Endodermal cell (in vitro differentiated cells): ENCODE measurements at places on chromosomes 6 and 20. TPM values are rescaled to one million over a fixed set of nuclear protein-coding genes. Genes with fewer than 3 reads are reported as not detected.

The GTSF1L gene
- total RNA-seq: not detected in 2 replicates

The ZFP57 gene
- 0.56 and 0.59 TPM in 2 replicates for total RNA-seq

The POM121L2 gene
- 0.19 to 0.27 TPM (median 0.20 TPM) in 3 replicates for total RNA-seq

The PKIB gene
- total RNA-seq: 37.4 to 47.2 TPM (median 46.0 TPM) in 3 replicates

The WASF1 gene
- total RNA-seq: 31.1 to 37.1 TPM (median 31.8 TPM) in 3 replicates

The CPXM1 gene
- total RNA-seq: 74.7 and 80.1 TPM in 2 replicates

The BCAS1 gene
- total RNA-seq: 0.09 TPM in 1 of 3 replicates, not detected in the others

The TCP1 gene
- 119 to 246 TPM (median 224 TPM) in 3 replicates for total RNA-seq

DNA sequence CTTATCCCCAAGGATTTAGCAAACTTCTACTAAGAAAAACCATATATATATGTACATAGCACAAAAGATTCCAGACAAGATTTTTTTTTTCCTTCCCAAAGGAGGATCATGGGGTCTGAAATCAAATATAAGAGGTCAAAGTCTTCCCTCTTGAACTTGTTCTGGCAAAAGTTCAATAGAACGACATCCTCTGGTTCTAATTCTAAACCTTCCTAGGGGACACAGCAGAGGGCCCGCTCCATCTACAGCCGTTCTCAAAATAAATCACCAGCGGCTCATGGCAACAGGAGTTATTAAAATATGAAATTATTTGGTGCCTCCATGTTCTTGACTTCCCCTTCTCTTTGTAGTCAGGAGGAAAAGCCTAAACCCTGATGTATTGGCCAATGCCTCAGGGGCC is 29.0 kb downstream of the ANKRD60 start:
- no peaks in the 10 kb centered on the region for H3K27me3 ChIP-seq
- no peaks in the 10 kb centered on the region for H3K36me3 ChIP-seq

DNA sequence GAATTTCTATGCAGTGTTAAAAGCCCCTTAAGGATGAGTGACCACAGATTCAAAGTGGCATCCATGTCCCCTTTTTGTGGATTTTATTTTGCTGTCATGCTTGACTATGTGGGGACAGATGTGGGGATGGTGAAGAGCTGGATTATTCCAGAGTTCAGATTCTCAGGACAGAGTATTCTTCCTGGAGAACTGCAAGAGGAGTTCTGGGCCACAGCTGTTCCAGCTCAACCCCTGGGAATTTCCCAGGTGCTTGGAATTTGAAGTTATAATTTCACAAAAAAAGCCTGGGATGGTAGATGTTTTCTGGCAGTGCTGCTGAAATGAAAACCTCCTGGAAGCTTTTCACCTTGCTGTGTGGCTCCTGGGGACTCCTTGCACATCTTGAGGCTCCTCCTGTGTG is 671.8 kb upstream of the MARCKS start:
- no peaks in the 10 kb centered on the region for H3K4me1 ChIP-seq
- H3K4me3 ChIP-seq: no peak overlapping the region
- DNase-seq: no peak

GRCh38 chr6:105994118-105994590 is 92.0 kb upstream of the PRDM1 start:
- peak overlapping the region; percentile 94 for H3K4me3 ChIP-seq
- no peak overlapping the region for H3K27ac ChIP-seq
- peaks cover 7% of the 10 kb centered on the region for H3K27me3 ChIP-seq
- peaks cover 9% of the 10 kb centered on the region for H3K36me3 ChIP-seq

DNA sequence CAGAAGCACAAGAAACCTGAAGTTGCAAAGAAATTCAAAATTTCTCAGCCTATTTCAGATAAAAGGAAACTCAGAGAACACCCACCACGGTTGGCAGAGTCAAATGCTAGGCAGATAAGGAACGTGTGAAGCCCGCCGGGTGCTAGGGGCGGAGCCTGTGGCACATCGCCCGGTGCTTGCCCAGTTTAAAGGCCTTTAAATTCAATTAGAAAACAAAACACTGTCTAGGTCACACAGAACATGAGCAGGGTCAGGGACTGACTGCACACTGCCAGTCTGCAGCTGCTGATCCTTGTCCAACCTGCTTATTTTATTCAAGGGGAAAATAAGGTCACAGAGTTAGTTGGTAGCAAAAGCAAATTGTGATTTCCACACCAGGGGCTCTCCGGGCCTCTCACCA is 75.8 kb downstream of the PSMG4 start:
- peak; percentile 39 for DNase-seq
- no peak overlapping the region for H3K4me3 ChIP-seq
- no peaks in the 10 kb centered on the region for H3K36me3 ChIP-seq
- H3K27ac ChIP-seq: peak overlapping the region; percentile 31
- H3K27me3 ChIP-seq: no peaks in the 10 kb centered on the region

GRCh38 chr6:164013480-164014208 is 599.1 kb downstream of the QKI start:
- no peak overlapping the region for H3K4me3 ChIP-seq
- no peaks in the 10 kb centered on the region for H3K36me3 ChIP-seq
- H3K27ac ChIP-seq: no peak overlapping the region
- no peak for DNase-seq

GRCh38 chr6:111912904-111913303 is 39.7 kb upstream of the FYN start:
- DNase-seq: no peak
- no peaks in the 10 kb centered on the region for H3K4me1 ChIP-seq
- H3K27ac ChIP-seq: no peak overlapping the region
- no peaks in the 10 kb centered on the region for H3K27me3 ChIP-seq

- no peak overlapping the region for H3K27ac ChIP-seq
- H3K4me1 ChIP-seq: peaks cover 3% of the 10 kb centered on the region
- H3K36me3 ChIP-seq: no peaks in the 10 kb centered on the region
- DNase-seq: no peak
- no peak overlapping the region for H3K4me3 ChIP-seq
Observed at GRCh38 chr20:50815162-50815989, 20.5 kb downstream of the BCAS4 start.

DNA sequence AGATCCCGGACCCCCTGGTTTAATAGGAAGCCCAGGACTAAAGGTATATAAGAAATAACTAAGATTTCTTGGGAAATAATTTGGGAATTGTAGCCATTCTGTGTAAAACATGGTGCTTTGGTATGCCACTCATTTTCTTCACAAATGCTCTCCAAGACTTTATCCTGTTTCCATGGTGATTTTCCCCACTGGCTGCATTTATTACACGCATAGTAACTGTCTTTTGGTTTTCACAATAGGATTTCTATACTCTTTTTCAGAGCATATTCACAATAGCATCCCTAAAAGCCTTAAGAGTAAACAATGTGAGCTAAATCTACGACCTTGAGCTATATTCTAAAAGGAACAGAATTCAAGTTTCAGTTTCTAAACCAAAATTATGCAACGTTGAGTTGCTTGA is 160.8 kb downstream of the COL9A1 start:
- no peak overlapping the region for H3K4me3 ChIP-seq
- no peak overlapping the region for H3K27ac ChIP-seq
- no peaks in the 10 kb centered on the region for H3K27me3 ChIP-seq

GRCh38 chr20:34998331-34998950 is 42.8 kb downstream of the MYH7B start:
- no peak overlapping the region for H3K27ac ChIP-seq
- peaks cover 37% of the 10 kb centered on the region for H3K36me3 ChIP-seq
- DNase-seq: peak; percentile 82
- no peaks in the 10 kb centered on the region for H3K4me1 ChIP-seq

- no peaks in the 10 kb centered on the region for H3K27me3 ChIP-seq
- H3K4me1 ChIP-seq: no peaks in the 10 kb centered on the region
- H3K4me3 ChIP-seq: no peak overlapping the region
Observed at GRCh38 chr6:108432792-108433191, 127.9 kb upstream of the FOXO3 start.

DNA sequence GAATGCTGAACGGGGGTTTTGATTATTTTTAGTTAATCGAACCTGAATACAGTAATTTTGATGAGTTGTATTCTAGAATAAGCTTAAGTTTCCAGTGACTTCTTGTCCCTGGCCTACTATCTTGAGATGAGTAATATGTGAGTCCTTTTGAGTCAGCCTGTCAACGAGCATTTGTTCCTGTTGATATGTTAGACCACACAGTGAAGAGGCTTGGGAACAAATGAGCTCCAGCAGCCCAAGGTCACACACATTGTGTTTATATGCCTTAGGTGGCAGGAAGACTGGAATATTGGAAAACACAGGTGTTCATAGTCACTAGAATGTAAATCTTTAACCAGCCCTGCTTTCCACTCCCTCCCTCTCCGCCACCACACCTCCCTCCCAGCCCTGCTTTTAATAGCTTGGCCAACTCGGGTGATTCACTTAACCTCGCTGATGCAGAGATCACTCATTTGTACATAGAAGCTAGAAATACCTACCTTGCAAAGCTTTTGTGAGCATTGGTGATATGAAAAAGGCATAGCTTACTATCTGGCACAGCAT is 9.1 kb downstream of the SMPDL3A start:
- H3K36me3 ChIP-seq: no peaks in the 10 kb centered on the region
- DNase-seq: no peak
- peaks cover 2% of the 10 kb centered on the region for H3K4me1 ChIP-seq
- H3K27me3 ChIP-seq: no peaks in the 10 kb centered on the region

- H3K4me1 ChIP-seq: peaks cover 6% of the 10 kb centered on the region
- no peak for DNase-seq
- H3K36me3 ChIP-seq: no peaks in the 10 kb centered on the region
- H3K27ac ChIP-seq: no peak overlapping the region
- no peak overlapping the region for H3K4me3 ChIP-seq
- H3K27me3 ChIP-seq: no peaks in the 10 kb centered on the region
Observed at GRCh38 chr6:35042031-35042815, 98.9 kb downstream of the TCP11 start.

- H3K4me1 ChIP-seq: peaks cover 17% of the 10 kb centered on the region
- peak overlapping the region; percentile 64 for H3K4me3 ChIP-seq
- peak; percentile 80 for DNase-seq
- H3K36me3 ChIP-seq: no peaks in the 10 kb centered on the region
- H3K27me3 ChIP-seq: no peaks in the 10 kb centered on the region
- H3K27ac ChIP-seq: peak overlapping the region; percentile 83
Observed at GRCh38 chr6:144264270-144265060, 20.7 kb upstream of the UTRN start.

GRCh38 chr6:112795316-112795715 is 448.2 kb downstream of the RFPL4B start:
- H3K27me3 ChIP-seq: no peaks in the 10 kb centered on the region
- H3K36me3 ChIP-seq: no peaks in the 10 kb centered on the region
- no peaks in the 10 kb centered on the region for H3K4me1 ChIP-seq
- H3K4me3 ChIP-seq: no peak overlapping the region
- no peak for DNase-seq
- no peak overlapping the region for H3K27ac ChIP-seq

DNA sequence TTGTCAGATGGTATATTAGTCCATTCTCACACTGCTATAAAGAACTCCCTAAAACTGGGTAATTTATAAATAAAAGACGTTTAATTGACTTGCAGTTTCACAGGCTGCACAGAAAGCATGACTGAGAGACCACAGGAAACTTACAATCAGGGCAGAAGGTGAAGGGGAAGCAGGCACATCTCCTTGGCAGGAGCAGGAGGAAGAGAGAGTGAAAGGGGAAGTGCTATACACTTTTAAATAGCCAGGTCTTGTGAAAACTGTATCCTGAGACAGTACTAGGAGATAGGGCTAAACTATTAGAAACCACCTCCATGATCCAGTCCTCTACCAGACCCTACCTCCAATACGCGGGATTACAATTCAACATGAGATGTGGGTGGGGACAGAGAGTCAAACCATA is 193.9 kb upstream of the KCNG1 start:
- no peak overlapping the region for H3K27ac ChIP-seq
- H3K4me3 ChIP-seq: no peak overlapping the region
- no peaks in the 10 kb centered on the region for H3K27me3 ChIP-seq
- no peaks in the 10 kb centered on the region for H3K4me1 ChIP-seq

DNA sequence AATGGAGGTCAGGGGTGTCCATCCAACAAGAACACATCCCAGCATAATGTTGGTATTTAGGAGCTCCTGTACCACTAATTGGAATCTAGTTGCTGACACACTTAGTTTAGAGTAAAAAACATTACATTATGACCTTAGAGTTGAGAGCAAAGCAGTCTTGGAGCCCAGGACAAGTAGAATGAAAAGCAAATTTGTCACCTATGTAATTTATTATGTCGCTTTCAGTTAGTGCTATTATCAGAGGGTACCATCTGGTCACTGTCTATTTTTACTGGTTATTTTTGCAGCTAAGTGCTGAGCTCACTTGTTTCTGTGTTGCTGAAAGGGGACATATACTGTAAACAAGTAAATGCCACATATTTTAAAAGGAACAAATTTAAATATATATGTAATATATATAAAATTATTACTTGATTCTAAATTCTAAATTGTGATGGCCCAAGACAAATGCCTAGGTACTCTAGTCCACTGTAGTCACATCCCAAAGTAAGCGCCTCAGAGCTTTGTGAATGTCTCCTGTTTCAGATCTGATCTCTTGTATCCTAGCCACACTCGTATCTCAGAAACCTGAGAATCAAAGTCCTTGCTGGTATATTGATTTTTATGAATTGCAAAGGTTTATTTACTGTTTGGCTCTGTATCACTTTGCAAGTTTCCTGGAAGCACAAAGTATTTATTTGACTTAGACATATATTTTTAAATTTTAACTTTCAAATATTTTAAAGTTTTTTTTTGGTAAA is 148.6 kb upstream of the MAN1A1 start:
- no peak overlapping the region for H3K4me3 ChIP-seq
- no peaks in the 10 kb centered on the region for H3K4me1 ChIP-seq
- H3K27me3 ChIP-seq: no peaks in the 10 kb centered on the region
- DNase-seq: no peak
- H3K36me3 ChIP-seq: no peaks in the 10 kb centered on the region

GRCh38 chr20:57539889-57540288 is 14.9 kb upstream of the CTCFL start:
- no peaks in the 10 kb centered on the region for H3K4me1 ChIP-seq
- no peak for DNase-seq
- H3K27ac ChIP-seq: no peak overlapping the region
- H3K36me3 ChIP-seq: no peaks in the 10 kb centered on the region
- no peak overlapping the region for H3K4me3 ChIP-seq

DNA sequence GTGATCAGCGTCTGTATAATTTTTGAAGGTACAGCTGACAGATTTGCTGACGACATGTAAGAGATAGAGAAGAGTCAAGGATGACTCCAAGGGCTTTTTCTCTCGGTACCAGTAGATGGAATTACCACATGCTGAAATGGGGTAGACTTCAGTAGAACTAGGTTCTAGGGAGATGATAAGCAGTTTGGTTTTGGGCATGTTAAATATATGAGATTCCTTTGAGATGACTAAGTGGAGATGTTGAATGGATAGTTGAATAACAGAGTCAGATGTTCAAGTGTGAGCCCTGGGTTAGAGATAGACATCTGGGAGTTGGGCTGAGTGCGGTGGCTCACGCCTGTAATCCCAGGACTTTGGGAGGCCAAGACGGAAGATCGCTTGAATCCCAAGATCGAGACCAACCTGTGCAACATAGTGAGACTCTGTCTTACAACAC is 50.0 kb downstream of the PHF20 start:
- H3K27me3 ChIP-seq: no peaks in the 10 kb centered on the region
- DNase-seq: no peak
- H3K4me1 ChIP-seq: no peaks in the 10 kb centered on the region
- H3K4me3 ChIP-seq: no peak overlapping the region
- H3K36me3 ChIP-seq: peaks cover 25% of the 10 kb centered on the region
- H3K27ac ChIP-seq: no peak overlapping the region

DNA sequence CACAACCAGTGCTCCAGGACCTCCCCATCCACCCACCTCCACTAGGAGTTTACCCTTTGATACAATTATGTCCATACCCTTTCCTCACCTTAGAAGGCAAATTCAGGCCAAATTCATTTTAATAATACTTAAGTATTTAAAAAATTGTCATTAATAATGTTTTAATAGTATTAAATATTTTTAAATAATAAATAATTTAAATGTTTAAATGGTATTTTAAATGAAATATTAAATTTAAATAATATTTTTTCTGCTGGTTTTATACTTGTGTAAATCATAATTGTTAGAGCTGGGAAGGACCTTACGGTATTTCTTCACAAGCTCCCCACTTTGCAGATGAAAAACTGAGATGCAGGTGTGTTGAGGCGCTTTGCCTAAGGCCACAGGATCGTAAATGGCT is 67.8 kb downstream of the NRN1 start:
- no peaks in the 10 kb centered on the region for H3K27me3 ChIP-seq
- no peak for DNase-seq
- no peaks in the 10 kb centered on the region for H3K36me3 ChIP-seq
- H3K4me1 ChIP-seq: no peaks in the 10 kb centered on the region
